ENCODE measurements at places on chromosomes 2 and 18.

GRCh38 chr2:146817613-146818012, 1027.2 kb upstream of the ACVR2A start:
- DNase-seq: no peak

GRCh38 chr2:19140463-19141208, 217.8 kb downstream of the OSR1 start:
- no peak for DNase-seq

GRCh38 chr2:238938003-238938400, 90.1 kb downstream of the TWIST2 start:
- DNase-seq: no peak

DNA sequence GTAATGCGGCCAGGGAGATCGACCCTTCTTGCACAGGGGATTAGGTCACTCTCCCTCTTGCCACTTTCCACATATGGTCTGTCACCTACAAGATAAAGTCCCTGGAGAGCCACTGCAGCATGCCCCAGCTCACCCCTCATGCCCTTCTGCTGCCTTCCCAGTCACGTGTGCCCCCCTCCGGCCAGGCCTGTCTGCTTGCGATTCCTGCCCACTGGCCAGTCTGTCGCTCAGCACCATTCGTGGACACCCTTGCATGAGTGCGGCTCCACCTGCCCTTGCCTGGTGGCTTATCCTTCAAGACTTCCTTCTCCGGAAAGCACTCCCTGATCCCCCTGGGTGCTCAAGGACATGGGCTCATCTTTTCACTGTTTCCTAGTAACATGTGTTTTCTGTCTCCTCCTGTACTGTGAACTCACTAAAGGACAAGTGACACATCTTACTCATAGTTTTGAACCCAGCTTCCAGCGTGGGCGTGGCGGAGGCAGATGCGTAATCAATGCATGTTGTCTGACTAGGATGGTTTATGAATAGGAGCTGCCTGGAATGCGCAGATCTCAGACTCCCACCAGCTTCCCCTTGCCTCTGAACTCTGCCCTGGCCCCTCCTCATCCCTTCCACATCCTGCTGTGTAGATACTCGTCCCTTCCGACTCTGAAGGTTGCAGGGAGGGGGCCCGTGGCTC, 7.8 kb upstream of the NT5DC4 start:
- no peak for DNase-seq

DNA sequence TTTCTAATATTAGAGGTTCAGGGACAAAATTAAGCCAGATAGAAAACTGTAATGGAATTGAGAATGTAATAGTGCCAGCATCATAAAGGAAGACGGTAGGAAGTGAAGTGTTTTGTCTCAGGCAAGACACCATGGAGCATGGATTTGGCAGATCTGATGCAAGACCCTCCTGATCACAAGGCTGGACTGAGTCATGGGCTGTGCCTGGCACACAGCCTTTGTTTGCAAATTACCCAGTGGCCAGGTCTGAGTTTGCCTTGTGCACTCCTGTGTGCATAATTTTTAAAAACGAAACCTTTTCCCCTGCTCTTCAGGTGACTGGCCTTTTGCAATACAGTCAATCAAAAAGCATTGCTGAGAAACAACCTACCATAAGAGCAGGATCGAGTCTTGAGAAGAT, 2.0 kb upstream of the UPP2 start:
- no peak for DNase-seq

DNA sequence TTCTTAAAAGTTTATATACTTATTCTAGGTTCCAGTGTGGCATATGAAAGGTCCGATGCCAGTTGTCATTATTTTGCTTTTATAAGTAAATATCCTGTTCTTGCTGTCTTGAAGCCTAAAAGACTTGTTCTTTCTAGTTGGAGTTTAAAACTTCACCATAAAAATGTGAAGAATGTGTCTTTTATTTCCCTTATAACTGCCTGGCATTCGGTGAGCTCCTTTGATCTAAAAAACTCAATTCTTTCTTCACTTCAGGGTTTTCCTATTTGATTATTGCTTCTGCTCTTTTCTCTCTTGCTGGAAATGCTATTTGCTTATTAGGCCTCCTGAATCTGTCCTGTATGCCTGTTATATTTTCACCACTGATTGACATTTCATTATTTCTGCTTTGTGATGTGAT, 51.6 kb downstream of the TSPYL6 start:
- no peak for DNase-seq

- DNase-seq: no peak
Observed at GRCh38 chr2:80363330-80363729, 58.8 kb upstream of the LRRTM1 start.

DNA sequence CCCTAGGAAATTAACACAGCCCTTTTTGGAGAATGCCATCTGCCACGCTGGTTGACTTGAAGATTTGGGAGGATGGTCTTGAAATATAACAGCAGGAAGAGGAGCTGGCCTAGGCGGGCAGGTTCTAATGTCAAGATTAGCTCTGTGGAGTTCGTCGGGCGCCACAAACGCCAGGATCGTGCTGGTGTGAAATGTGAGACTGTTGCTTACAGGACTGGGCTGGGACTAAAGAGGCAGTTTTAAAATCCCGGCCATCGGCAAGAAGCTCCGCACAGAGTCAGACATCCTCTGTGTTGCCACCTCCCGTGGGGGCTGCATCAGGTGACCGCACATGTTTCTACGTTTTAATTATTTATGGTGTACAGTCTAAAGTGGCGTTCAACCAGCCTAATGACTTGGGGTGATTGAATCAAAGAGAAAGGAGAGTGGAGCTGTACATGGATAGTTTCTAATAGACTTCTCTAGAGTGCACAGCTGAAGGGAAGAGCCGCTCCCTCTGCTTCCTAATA, 99.4 kb upstream of the BCL11A start:
- DNase-seq: no peak

GRCh38 chr18:10239103-10239502, 215.3 kb upstream of the APCDD1 start:
- no peak for DNase-seq

DNA sequence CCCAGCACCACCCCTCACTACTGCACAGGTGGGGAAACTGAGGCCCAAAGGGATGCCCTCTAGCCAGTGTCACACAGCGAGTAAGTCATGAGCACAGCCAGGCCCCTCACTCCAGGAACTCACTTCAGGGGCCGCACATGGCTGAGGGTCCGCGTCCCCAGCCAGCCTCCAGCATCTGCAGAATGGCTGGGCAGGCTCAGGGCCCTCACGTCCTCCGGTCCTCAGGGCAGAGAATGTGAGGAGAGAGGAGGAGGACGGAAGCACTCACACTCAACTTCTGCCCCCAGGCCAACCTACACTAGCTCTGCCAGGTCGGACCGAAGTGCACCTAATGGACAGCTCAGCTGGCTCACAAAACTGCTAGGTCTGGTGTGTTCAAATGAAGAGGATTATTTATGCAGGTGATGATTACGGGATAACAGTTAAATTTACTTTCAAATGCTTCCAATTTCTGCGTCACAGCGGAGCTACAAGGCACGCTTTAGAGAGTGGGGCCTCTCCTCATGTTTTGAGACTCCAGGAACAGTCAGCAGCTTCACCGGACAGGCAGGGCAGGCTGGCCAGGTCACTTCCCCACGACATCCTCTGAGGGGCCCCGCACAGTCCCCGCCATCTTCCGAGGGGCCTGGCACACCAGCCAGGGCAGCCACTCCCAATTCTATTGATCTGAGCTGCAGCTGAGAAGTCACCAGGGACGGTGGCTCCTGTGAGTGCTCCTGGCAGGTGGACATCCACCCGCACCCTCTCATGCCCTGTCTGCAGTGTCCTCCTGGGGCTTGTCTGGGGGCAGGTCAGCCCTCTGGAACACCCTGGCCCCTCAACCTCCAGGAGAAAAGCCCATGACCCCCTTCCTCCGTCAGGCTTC, 26.5 kb downstream of the KIF1A start:
- DNase-seq: no peak

DNA sequence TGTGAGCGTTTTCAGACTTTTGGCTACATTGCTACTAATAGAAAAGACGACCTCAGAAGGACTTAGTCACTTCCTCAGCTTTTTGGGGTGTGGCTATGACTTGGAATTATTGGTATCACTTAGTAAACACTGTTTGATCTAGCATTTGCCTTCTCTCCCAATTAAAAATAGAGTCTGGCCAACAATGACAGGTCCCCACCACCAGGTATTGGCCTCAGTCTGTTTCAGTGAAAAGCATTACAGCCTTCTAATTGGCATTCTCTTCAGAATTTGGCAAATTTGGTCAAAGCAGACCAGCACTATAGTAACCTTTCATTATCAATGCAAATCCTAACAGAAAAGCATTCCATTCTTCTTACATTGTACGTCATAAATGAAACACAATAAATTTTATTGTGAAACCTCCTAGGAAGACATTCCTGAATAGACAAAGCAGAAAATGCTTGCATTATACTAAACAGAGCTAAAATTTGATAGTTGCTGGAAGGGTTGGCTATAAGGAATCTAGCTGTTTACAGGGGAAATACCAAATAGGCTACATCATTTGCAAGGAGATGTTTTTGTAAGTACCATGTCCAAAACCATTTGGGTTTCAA, 613.9 kb downstream of the IRS1 start:
- DNase-seq: no peak

DNA sequence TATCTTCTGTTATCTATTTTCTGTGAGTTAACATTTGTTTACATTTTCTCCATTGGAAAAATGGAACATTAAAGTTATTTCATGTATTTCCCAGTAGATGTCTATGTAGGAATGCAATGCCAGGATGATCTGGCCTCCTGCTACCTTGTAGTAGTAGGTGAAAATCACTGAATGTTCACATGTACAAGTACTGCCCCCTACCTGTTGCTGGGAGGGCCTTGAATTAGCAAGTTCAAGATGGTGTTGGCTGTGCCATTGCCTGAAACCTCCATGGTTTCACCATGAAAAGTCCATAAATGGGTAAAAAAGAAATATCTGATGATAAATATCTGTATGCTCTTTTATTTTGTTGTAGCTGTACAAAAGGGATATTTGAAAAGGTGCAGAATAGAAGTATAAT, 30.7 kb downstream of the XRCC5 start:
- DNase-seq: no peak

DNA sequence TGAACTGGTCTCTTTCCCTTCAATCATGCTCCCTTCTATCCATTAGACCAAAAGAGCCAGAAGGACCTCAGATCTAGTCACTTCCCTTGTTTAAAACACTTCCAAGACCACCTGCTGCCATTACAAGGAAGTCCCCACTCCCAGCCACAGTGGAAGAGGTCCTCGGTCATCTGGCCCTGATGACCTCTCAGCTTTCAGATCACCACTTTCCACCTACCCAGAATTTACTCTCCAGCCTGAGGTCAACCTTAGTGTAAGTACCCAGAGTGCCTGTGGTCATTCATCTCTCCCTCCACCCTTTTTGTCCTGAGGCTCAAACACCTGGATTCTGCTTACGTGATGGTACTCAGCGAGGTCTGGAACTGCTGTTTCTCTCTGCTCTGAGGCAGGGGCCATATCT, 67.1 kb downstream of the MARCO start:
- no peak for DNase-seq

DNA sequence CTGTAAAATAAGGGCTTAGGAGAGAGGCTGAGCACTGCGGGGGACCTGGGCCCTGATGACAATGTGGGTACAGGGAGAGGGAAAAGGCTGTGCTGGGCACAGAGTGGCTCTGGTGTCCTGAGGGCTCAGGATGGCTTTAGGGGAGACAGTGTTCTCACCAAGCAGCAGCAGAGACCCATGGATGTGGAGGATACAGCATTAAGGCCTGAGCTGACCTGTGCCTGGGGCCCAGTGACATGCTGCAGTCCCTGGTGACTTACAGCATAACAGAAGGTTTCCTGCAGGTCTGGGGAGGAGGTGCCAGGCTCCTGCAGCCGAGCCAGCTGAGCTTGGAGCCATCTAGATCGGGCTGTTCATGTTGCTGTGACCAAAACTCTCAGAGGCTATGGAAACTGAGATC, 191.3 kb upstream of the SMAD2 start:
- DNase-seq: no peak

GRCh38 chr2:231222318-231223000, 24.0 kb downstream of the ARMC9 start:
- no peak for DNase-seq

DNA sequence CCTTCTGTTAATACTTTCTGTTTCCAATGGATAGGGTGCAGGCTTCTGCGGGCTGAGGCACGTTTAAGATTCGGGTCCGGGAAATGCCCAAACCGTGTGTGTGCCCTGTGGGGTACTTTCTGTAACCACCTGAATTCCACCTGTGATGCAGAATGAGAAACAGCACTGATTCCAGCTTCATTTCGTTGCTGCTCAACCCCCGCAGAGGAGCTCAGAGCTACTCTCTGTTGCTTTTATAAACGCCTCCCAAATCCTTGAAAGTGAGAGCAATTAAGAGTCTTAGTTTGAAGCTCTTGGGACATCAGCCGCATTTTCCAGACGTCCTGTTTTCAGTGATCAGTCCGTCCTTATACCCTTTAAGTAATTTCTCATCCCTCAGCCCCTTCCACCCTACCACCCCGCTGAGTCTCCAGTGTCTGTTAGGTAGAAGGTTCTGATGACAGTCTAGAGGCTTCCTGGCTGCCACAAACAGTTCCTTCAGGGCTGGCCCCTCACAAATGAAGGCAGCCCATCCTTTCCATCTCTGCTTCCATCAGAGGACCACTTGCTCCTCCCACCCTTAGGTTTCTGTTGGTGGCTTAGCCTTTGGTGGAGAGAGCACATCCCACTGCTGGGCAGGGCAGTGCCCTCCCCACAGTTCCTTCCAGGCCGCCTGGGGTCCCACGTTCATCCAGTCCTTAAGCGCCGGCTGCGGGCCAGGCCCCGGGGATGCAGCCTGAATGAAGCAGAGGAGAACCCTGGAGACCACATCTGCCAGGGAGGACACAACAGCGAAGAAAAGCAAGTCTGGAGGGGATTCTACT, 230.1 kb downstream of the SEPTIN10 start:
- no peak for DNase-seq

DNA sequence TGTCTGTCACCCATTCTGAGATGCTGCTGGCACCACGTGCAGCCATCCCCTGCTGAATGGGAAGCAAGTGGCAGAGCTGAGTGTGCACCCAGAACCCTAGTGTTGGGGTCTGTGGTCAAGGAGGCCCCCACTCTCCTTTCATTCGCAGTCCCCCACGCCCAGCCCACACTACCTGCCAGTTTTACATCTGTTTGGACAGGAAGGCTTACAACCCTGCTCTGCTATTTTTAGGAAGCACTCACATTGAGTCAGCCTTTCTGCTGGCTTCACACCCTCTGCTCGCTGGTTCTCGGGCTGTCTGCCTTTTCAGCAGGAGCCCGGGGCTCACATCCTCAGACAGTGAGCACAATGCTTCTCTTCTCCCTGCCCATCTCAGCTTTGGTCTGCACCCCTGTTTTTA, 10.7 kb upstream of the ADCY3 start:
- DNase-seq: no peak

- peak; percentile 53 for DNase-seq
Observed at GRCh38 chr18:61854578-61855448, 38.0 kb downstream of the RNF152 start.

DNA sequence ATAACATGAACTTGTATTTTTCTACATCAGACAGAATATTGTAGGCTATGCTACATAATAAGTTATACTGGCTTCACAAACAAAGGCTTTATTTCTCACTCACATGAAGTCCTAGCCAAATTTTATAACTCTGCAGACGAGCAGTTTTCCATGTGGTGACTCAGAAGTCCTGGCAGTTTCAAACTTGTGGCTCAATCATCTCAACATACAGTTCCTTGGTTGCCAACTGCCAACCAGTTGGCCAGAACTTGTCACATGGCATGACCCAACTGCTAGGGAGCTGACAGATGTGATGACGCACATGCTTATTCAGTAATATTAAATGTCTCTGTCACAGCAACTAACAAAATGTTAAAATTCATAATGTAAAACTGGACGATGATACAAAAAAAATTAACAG, 63.8 kb upstream of the ZC3H15 start:
- DNase-seq: no peak

GRCh38 chr18:64137914-64138313, 11.0 kb downstream of the LINC00305 start:
- no peak for DNase-seq

GRCh38 chr2:190431907-190432306, 23.8 kb downstream of the MFSD6 start:
- no peak for DNase-seq
